NCI-H774 (cell line): ENCODE measurements at places on chromosomes 7 and 10.

- no peak for DNase-seq
Measured at GRCh38 chr10:79071396-79071923, 2.7 kb downstream of the ZMIZ1 start.

DNA sequence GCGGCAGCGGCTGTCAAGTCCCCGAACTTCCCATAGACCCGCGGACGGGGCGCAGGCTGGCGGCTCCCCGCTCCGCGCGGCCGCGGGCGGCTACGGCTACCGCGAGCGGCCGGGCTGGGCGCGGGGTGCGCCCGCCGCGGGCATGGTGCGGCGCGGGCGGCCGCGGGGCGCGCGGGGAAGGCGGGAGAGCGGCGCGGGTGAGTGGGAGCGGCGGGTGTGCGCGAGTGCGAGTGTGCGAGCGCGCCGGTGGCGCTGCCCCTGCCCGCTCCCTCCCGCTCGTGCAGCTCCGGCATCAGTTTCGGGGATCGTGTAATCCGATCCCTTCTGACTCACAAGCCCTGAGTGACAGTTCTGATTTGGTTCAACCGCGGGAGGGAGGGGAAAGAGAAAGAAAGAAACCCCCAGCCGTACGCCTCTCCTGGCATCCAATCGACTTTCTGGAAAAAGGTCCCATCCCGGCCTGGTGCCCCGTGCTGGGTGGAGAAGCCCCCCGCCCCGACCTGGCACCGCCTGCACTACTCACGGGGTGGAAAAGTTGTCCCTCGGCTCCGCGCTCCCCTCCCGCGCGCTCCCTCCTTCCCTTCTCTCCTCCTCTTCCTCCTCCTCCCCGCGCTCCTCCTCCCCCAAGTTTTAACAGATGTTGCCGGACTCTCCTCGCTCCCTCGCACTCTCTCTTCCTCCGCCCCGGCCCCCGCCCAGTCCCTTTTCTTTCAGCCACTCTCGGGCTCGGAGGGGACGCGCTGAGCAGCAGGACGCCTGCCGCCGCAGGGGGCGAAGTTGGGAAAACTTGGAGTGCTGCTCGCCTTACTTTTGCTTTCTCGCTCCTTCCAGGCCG lies at the start of gene GLI3:
Gene GLI3, minus strand, starts transcription at position 234 of the 835 bp plus-strand sequence. CDS start 13,956 bp downstream, outside the sequence.
- no peak for DNase-seq

GRCh38 chr10:110681023-110681681 lies 37.0 kb downstream of the RBM20 start:
- no peak for DNase-seq

- DNase-seq, result no peak
Measured at GRCh38 chr10:22468570-22469320, 123.4 kb downstream of the SPAG6 start.

- DNase-seq, result no peak
Measured at GRCh38 chr7:84663224-84663623, 468.6 kb upstream of the SEMA3A start.

- no peak for DNase-seq
Measured at GRCh38 chr10:58268454-58268945, 462 bp upstream of the CISD1 start.

DNA sequence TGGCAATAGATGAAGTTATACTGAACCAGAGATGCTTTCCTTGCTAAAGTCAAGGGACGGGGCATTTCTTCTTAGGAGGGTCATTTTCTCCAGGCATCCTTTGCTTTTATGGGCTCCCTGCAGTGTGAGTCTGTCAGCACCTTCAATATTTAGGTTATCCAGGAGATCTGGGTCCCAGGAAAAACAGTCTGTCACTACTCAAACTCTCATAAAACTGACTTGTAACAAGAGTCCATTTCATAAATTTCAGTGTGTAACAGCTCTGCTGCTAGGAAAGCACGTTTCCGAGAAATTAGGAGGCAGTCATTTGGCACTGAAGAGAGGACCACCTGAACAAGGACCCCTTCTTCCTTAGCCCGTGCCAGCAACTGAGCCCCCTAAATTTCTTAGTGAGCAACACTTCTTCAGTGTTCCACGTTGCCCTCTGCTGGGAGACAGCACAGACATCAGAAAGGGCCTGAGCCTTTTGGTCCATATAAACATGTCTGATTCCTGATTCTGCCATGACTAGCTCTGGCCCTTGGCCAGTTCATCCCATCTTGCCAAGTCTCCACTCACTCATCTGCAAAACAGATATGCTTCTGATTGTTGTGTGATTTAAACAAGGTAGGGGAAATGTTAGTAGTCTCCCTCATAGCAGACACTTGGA lies 7.2 kb downstream of the GCC1 start:
- DNase-seq, result no peak

DNA sequence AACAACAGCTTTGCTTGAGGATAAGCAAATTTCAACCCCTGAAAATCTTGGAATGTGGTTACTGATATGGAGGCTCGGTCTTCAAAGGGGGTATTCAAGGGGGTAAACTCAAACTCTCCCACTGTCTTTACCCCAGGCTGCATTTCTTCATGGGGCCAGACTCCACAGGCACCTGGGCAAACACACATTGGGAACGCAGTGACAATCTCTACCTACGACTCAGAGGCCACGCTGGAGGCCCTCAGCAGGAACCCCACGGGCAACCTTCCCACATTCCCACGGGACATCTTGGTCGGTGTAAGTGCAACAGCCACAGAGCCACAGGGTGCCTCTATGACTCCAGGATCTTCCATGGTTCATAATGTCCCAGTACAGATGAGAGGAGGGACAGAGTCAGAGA lies 2.2 kb upstream of the INSIG1 start:
- DNase-seq, result no peak

GRCh38 chr7:11648980-11649379 lies 183.0 kb downstream of the THSD7A start:
- no peak for DNase-seq

DNA sequence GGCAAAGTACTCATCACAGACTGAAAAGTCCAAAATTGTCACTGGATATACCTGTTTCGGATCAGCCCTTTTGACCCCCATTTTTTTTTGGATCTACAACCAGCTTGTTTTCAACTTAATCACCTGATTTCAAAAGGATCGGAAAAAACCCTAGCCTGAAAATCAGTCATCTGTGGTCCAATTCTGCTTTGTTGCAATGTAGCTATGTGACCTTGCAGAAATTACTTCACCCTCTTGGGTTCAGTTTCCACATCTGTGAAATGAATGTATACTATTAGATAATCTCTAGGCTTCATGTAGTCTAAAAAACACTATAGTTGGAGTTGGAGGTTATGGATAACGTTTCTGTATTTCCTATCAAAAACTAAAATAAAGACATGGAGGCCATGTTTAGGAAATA lies 37.1 kb downstream of the STEAP4 start:
- no peak for DNase-seq

GRCh38 chr7:100888988-100889750 lies at the start of gene UFSP1:
Gene UFSP1 (minus strand): TSS chr7:100889715. CDS start chr7:100889271, 444 bp downstream.
- no peak for DNase-seq

GRCh38 chr7:30799206-30799975 lies 28.2 kb downstream of the MINDY4 start:
- no peak for DNase-seq

DNA sequence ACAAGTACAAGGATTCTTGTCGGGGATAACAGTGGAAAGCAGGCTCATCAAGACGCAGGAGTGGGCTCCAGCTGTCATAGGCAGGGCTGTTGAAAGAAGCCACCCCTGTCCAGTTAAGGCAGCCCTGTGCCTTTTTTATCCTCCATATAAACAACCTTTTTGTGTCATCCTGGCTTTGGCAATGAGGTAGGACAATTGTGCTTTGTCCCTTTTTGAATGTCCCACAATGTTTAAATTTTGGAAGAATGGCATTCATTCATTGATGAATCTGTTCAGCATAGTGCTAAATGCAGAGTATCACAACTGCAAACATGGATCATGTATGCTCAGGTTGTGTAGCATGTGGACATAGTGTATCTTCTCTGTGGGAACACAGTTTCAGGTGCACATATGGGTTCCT lies 66.7 kb downstream of the UBE3C start:
- no peak for DNase-seq

DNA sequence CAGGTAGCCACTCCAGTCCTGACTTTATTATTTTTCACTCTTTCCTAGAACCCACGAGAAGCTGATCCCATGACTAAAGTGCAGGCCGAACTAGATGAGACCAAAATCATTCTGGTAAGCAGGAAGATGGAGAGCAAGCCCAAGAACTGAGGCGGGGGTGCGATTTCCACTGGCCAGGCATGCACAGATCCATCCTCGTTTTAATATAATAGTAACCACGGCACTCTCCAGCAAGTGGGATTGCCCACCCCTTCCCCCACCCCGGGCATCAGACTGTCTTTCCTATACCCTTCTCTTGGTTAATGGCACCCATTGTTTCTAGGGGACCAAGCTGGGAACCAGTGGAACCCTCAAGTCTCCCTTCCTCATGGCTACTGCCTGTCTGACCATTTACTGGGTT lies 7.3 kb downstream of the YKT6 start:
- DNase-seq, result no peak

- DNase-seq, result no peak
Measured at GRCh38 chr7:24405002-24405401, 121.0 kb downstream of the NPY start.

DNA sequence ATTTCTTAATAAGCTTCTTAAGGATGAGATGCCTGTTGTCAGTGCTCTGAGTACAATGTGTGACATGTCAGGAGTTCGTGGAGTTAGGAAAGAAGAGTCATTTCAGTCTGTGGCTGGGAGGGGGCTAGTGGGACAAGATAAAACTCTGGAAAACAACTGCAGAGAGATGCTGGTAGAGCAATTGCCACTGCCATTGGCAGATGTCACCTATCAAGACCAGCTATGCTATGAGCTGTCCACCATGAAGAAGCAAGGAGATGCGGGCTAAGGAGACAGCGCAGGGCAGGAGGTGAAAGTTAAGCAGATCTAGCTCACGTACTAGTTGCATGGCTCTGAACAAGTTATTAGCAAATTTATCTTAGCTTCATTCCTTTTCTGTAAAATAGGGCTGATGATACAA lies 756.7 kb downstream of the KCNMA1 start:
- no peak for DNase-seq

- no peak for DNase-seq
Measured at GRCh38 chr7:34307540-34307939, 350.5 kb upstream of the NPSR1 start.

DNA sequence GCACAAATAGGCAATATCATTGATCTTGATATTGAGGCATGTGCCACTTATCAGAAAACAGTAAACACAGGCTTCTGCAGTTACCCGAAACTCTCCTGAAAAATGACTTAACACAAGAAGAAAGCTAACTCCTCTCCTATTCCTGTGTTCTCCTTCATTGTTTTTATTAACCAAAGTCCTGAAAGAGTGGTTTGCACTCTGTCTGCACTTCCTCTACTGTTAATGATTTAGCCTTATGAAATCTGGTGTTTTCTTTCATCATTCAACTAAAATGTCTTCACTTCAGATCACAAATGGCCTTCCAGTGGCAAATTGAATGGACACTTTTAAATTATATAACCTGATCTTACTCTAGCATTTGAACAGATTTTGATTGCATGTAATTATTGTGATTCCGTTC lies 630.6 kb upstream of the PHF14 start:
- DNase-seq, result no peak

DNA sequence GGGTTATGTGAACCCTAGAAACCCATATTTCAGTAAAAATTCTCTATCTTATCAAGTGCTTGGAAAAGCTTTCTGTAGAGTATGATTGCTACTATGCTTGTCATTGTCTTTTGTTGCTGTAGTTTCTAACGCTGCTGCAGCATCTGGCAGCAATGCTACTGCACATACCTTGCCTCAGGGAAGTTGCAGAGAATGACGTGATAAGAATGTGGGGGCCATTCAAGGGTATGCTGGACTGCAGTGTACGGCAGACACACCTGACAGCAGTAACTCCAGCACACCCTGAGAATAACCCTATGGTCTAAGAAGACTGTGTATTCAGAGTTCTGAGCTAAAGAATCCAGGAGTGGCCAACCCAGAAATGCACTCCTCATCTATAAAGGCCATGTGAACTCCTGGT lies 20.5 kb downstream of the TRIM4 start:
- DNase-seq, result no peak

- no peak for DNase-seq
Measured at GRCh38 chr7:103773726-103774125, 215.7 kb downstream of the RELN start.

GRCh38 chr7:20785157-20786048 lies 1.3 kb downstream of the SP8 start:
- no peak for DNase-seq

- peak; percentile 5 for DNase-seq
Measured at GRCh38 chr7:83267141-83267631, 104.5 kb upstream of the PCLO start.
